Colonic mucosa (tissue), 4 donors: ENCODE measurements at places on chromosomes 12 and 14. TPM values are rescaled to one million over a fixed set of nuclear protein-coding genes. Genes with fewer than 3 reads are reported as not detected.

- no peak overlapping the region for H3K27ac ChIP-seq
- no peaks in the 10 kb centered on the region for H3K4me1 ChIP-seq
- no peaks in the 10 kb centered on the region for H3K27me3 ChIP-seq
- DNase-seq: no peak
Measured at GRCh38 chr12:52175371-52176350, 16.2 kb downstream of the KRT80 start.

DNA sequence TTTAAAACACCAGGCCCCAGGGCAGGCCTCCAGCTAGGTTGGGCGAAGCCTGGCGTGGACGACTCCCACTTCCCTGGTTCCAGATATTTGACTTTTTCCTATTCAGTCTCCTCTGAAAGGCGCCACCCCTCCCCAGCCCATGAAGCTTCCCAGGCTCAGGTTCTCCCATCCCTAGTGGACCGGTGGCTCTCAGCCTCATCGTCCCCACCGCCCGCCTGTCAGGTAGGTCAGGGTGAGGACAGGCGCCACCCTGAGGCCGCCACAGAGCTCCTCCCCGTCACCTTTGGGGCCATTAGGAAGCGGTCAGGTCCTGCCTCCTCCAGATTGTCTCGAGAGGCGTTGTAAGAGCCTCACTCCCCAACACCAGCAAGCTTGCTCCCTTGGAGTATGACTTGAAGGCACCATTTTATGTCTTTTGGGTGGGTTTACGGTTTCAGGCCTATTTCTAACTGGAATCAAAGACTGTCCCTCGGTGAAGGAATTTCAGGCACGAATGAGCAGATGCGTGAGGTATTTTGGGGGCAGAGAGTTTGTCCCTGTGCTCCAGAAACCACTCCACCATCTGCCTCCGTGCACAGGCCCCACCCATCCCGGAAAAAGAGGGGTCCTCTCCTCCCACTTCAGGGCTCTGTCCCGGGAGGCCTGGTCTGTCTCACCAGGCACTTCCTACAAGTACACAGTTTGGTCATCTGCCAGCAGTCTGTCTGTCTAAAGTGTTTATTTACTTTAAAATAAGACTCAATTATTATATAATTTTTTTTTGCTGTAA lies 55.6 kb downstream of the TSPAN9 start:
- H3K4me1 ChIP-seq: no peaks in the 10 kb centered on the region
- no peaks in the 10 kb centered on the region for H3K27me3 ChIP-seq
- no peak for DNase-seq
- no peak overlapping the region for H3K4me3 ChIP-seq
- no peaks in the 10 kb centered on the region for H3K36me3 ChIP-seq
- no peak overlapping the region for H3K27ac ChIP-seq

DNA sequence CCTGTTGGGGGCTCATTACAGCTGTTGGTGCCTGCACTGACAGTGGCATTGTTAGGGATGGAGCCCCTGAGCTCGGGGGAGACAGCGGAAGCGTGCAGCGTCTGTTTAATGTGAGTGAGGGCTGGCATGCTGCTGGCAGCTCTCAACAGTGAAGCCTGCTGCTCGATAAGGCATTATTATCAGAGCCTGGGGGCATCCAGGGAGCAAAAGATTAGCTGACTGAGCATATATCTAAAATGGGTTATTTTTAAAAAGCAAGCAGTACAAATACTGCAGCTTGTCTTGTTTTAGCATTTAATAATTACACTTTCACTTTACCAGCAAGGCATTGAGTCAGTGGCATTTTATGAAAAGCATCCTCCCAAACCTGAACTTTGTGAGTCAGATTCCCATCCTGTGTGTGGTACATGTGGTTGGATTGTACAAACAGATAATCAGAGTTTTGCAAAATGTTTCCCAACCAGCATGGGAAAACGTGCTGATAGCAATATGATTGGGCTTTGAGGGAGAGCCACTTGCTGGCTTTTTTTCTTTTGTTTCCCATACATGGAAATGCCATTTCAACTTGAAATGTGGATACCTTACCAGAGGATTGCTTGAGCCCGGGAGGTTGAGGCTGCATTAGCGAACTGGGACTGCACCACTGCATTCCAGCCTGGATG lies 150.8 kb downstream of the PRKCH start:
- no peak for DNase-seq
- no peaks in the 10 kb centered on the region for H3K36me3 ChIP-seq
- H3K27me3 ChIP-seq: no peaks in the 10 kb centered on the region
- peak overlapping the region; percentile 38 for H3K27ac ChIP-seq
- no peaks in the 10 kb centered on the region for H3K4me1 ChIP-seq
- H3K4me3 ChIP-seq: no peak overlapping the region

GRCh38 chr14:77120771-77121743 lies 20.5 kb downstream of the ZDHHC22 start:
- H3K36me3 ChIP-seq: no peaks in the 10 kb centered on the region
- H3K27me3 ChIP-seq: no peaks in the 10 kb centered on the region
- DNase-seq: no peak
- peaks cover 20% of the 10 kb centered on the region for H3K4me1 ChIP-seq
- H3K4me3 ChIP-seq: no peak overlapping the region

DNA sequence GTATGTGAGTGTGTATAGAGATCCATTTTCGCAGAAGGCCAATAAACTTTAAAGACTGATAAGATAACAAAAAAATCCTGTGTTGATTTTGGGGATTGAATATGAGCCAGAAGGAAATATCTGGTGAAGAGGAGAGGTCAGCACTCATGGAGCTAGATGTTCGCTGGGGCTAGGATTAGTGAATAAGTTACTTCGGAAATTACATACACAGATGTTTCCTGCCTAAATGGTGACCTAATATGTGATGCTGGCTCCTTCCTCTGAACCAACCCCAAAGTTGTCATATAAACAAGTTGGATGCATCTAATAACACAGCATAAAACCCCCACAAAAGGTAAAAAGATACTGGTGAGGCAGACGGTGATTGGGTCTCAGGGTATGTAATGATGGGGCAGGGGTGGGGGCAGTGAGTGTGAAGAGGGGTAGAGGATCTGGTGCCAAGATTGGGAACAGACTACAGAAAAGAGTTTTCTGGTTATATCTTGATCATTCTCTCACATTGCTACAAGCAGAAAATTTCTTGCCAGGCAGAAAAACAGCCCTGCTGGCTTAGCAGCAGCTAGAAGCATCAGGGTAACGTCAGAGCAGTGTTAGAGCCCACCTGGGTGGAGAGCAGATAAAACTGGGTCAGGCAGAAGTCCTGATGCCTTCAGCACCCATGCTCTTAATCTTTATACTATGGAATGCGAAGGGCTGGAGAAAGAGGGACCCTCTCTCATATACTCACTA lies 140.4 kb upstream of the GZMB start:
- H3K4me1 ChIP-seq: no peaks in the 10 kb centered on the region
- no peaks in the 10 kb centered on the region for H3K27me3 ChIP-seq
- H3K4me3 ChIP-seq: no peak overlapping the region
- no peaks in the 10 kb centered on the region for H3K36me3 ChIP-seq

DNA sequence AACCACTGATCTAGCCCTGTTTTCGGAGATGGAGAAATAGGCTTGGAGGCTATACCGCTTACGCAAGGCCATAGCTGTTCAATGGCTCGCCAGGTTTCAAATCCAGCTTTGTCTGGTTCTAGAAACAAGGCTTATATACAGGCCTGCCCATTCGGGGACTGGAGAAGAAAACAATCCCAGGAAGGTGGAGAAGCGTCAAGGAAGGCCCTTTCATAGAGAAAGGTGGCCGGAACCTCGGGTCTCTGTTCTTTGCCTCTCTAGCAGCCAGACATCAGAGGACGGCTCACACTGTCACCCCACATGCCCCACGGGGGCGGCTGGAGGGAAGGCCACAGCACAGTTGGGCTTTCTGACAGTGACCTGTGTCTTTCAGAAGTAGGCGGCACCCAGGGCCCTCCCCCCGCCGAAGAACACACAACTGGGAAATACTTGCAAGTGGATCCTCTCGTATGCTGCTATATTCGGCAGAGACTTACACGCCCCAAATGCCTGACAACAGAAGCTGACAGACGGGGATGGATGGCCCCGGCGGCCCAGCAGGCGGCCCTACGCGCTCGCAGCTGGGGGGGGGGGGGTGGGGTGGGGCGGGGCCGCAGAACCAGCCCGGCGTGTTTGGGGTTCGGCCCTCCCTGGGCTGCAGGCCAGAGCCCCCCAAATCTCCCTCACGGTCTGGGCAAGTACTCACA lies 4.5 kb upstream of the SETD1B start:
- peak; percentile 84 for DNase-seq
- H3K27me3 ChIP-seq: no peaks in the 10 kb centered on the region
- peaks cover 30% of the 10 kb centered on the region for H3K4me1 ChIP-seq
- H3K27ac ChIP-seq: peak overlapping the region; percentile 100

DNA sequence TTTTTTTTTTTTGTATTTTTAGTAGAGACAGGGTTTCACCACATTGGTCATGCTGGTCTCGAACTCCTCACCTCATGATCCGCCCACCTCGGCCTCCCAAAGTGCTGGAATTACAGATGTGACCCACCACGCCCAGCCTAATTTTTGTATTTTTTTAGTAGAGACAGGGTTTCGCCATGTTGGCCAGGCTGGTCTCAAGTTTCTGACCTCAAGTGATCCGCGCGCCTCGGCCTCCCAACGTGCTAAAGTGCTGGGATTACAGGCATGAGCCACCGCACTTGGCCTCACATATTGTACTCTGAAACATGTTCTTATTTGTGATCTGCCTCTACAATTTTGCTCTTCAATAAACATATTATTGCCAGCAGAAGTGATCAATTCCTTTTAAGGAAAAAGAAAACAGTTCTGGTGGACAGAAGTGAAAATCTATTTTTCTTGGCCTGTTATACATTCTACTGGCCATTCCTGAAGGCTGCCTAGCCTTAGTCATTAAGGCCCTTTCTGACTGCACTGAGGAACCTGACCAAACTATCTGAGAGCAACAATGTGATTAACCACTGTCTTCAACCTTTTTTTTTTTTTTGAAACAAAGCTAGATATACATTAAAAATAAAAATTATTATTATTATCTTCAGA lies 36.1 kb downstream of the SNX6 start:
- H3K4me1 ChIP-seq: no peaks in the 10 kb centered on the region
- H3K36me3 ChIP-seq: peaks cover 29% of the 10 kb centered on the region
- no peaks in the 10 kb centered on the region for H3K27me3 ChIP-seq
- H3K4me3 ChIP-seq: no peak overlapping the region

DNA sequence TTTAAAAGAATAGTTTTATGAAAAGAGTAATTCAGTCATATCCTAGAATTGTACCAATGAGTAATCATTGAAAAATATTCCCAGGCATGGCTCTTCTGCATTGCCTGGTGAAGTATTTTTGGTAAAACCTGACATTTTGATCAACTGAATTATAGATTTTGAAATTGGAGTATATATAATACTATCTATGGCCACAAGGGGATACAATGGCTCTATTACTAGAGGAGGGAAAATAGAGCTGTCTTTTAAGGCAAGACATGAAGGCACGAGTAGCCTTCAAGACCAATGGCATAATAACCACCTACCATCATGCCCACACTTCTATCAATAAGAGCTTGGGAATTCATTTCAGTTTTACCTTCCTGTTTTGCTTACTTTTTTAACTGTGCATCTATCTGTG lies 1241.4 kb upstream of the TMEM132C start:
- DNase-seq: no peak
- no peaks in the 10 kb centered on the region for H3K27me3 ChIP-seq
- H3K4me1 ChIP-seq: no peaks in the 10 kb centered on the region
- H3K27ac ChIP-seq: no peak overlapping the region
- H3K4me3 ChIP-seq: no peak overlapping the region

DNA sequence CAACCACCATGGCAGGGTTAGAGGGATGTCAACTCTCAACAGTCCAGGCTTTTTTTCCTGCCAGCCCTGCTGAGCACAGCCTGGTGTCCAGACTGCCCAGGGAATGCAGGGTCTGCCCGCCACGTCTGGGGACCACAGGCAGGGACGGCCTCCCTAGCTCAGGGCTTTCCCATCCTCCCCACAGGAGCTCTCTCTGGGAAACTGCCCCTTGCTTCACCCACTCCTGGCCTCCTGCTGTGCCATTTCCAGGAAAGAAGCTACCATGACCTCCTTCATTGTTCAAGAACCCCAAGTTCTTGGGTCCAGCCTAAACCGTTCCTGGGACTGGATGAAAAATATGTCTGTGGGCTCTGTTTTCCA lies 4.8 kb downstream of the SCNN1A start:
- no peaks in the 10 kb centered on the region for H3K36me3 ChIP-seq
- H3K4me1 ChIP-seq: peaks cover 11% of the 10 kb centered on the region
- H3K27ac ChIP-seq: peak overlapping the region; percentile 62
- H3K4me3 ChIP-seq: peak overlapping the region; percentile 3
- DNase-seq: no peak
- no peaks in the 10 kb centered on the region for H3K27me3 ChIP-seq

DNA sequence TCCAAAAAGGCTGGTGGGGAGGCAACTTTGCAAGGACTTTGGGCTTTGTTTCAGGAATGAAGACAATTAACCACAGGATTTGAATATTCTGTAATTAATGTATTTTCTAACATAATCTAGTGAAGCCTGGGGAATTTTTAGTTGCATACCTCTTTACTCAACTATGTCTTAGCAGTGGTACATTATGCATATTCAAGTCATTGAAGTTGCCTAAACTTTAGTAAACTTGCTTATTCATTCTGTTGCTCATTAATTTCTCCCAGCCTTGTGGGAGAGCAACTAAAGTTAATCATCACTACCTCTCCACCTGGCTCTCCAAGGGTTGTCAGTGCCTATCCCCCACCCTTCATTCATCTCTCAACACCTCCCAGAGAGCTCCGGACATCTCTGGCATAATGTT lies 54.2 kb downstream of the IFNG-AS1 start:
- H3K4me3 ChIP-seq: no peak overlapping the region
- no peaks in the 10 kb centered on the region for H3K27me3 ChIP-seq
- DNase-seq: no peak
- no peaks in the 10 kb centered on the region for H3K4me1 ChIP-seq
- H3K27ac ChIP-seq: no peak overlapping the region

GRCh38 chr14:94649543-94650443 lies 37.6 kb downstream of the SERPINA3 start:
- no peak overlapping the region for H3K27ac ChIP-seq
- no peaks in the 10 kb centered on the region for H3K4me1 ChIP-seq
- H3K27me3 ChIP-seq: no peaks in the 10 kb centered on the region
- no peak for DNase-seq
- H3K4me3 ChIP-seq: no peak overlapping the region
- no peaks in the 10 kb centered on the region for H3K36me3 ChIP-seq

DNA sequence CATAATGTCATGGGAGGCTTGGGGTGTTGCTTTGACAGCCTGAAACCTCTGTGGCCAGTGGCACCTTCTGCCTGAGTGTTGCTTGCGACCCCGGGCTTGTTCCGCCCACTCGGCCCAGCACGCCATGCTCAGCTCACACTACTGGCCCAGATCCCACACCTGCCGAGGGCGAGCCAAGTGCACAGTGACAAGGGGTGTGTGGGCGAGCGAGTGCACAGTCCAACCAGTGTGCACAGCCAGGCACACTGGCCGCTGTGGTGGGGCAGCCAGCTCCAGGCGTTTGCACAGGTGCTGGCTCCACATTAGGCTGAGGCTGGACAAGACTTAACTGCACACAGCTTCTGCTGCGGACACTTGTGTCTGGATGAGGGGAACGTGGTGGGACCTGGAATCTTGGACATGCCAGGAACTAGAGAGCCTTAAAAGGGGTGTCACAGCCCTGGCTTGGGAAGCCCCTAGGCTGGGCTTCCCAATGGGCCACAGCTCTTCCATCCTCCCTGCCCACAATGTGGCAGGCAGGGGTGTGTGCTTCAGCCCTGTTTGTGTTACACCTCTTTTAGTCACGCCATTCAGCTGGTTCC lies 609.2 kb upstream of the FOXG1 start:
- DNase-seq: no peak
- H3K27me3 ChIP-seq: no peaks in the 10 kb centered on the region
- H3K4me1 ChIP-seq: no peaks in the 10 kb centered on the region
- no peak overlapping the region for H3K27ac ChIP-seq
- no peak overlapping the region for H3K4me3 ChIP-seq

Gene SCARB1
- 44.9 TPM for total RNA-seq

Gene RILPL1
- 5.0 TPM for total RNA-seq

Gene SPIC
- not detected for total RNA-seq

Gene INHBC
- not detected for total RNA-seq

Gene KRT6A
- not detected for total RNA-seq
